ENCODE measurements at places on chromosomes 5 and 9.

DNA sequence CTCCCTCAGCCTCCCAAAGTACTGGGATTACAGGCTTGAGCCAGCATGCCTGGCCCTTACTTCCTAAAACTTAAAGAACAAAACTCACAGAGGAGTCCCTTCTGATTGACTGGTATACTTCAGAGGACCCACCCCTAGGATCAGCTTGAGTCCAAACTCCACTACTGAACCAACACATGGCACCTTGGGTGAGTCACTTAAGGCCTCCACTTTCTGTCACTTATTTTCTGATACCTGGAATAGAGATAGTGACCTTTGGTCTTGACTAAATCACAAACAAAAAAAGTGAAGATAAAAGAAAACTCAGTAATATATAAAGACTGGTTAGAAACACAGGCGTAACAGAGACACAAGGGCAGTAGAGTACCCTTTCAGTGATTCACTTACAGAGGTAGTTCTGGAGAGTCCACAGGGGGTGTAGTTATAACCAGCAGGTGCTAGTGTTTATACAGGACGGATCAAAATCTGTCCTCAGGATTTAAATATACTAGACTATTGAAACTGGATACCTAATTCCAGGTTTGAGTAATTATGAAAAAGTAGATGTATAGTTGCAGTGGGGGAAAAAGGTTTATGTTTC is 274.3 kb upstream of the ANKRD55 start:
- no peak overlapping the region for H3K4me3 ChIP-seq
- no peak overlapping the region for H3K27ac ChIP-seq
- no peak for DNase-seq
- H3K36me3 ChIP-seq: no peaks in the 10 kb centered on the region

DNA sequence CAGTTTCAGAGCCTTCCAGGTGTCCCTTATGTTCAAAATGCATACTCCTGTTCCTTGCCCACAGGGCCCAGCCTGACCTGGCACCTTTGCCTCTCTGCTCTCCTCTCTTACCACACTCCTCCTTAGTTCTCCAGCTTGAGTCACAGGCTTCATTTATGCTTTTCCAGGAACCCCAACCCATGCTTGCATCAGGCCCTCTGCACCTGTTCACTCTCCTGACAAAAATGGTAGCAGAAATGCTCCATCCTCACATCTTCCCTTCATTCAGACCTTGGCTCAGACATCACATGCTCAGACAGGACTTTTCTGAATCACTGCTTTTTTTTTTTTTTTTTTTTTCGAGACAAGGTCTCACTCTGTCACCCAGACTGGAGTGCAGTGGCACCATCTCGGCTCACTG is 15.1 kb upstream of the RNF145 start:
- no peak overlapping the region for H3K4me3 ChIP-seq
- no peaks in the 10 kb centered on the region for H3K36me3 ChIP-seq
- no peaks in the 10 kb centered on the region for H3K27me3 ChIP-seq
- DNase-seq: no peak

DNA sequence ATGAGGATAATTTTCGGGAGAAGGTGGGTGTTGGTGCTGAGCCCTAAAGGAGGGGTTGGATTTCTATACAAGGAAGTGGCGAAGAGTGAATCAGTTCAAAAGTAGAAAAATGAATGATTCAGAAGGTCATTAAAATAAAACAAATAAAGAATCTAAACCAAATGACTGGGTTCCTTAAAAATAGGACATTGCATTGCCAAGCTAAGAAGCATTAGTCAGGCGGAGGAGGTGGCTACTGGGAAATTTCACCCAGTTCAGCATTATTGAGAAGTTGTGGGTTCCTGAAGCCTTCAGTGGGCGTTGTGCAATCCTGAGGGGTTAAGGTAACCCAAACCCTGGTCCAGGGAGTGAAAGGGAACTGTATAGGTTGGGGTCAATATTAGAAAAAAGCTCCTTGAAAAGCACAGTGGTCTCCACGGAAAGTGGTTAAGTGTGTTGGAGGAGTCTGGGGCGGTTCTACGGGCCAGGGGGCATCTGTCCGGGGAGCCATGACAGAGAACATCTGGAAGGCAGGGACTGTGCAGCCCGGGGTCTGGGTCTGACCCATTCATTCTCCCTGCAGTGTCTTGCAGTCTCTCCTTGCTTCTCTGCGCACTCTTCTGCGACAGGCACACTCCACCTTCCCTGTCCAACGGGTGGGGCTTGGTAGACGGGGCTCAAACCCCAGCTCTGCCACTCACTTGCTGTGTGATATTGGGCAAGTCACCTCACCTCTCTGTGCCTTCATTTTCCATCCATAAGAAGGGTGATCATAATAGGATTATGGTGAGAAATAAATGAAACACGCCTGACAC is 27.6 kb upstream of the DUSP1 start:
- no peak for DNase-seq
- H3K27me3 ChIP-seq: no peaks in the 10 kb centered on the region
- no peak overlapping the region for H3K27ac ChIP-seq
- H3K4me1 ChIP-seq: no peaks in the 10 kb centered on the region
- H3K4me3 ChIP-seq: no peak overlapping the region

DNA sequence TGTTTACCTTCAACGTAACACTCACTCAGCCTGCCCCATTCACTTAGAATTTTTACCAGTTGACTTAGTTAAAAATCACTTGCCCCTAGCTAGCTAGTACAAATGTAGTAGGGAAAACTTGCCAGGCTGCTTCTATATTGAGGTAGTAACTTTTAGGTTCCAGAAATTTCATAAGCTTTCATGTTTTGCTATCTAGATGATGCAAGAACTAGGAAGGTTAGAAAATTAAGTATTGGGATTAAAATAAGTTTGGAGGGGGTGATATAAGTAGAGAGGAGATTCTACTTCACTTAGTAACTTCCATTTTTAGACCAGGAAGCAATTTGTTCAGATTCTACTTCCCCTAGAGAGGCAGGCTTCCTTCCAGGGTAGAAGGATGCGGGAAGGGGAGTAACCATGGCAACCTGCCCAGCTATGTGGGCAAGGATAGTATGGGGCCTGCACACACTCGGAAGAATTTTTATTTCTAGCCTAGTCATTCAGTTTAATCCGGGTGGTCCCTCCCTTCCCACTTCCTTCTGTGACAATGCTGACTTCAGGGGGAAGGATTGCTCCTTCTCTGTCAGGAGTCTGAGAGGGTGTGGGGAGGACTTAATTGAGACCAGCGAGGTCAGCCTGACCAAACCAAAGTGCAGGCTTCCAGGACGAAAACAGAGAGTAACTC is 4.2 kb downstream of the DAB2 start:
- no peaks in the 10 kb centered on the region for H3K36me3 ChIP-seq
- no peak overlapping the region for H3K27ac ChIP-seq

GRCh38 chr9:120905315-120906164 is 21.1 kb downstream of the TRAF1 start:
- H3K4me1 ChIP-seq: no peaks in the 10 kb centered on the region
- no peak overlapping the region for H3K4me3 ChIP-seq
- no peaks in the 10 kb centered on the region for H3K27me3 ChIP-seq
- no peak for DNase-seq
- H3K36me3 ChIP-seq: no peaks in the 10 kb centered on the region

DNA sequence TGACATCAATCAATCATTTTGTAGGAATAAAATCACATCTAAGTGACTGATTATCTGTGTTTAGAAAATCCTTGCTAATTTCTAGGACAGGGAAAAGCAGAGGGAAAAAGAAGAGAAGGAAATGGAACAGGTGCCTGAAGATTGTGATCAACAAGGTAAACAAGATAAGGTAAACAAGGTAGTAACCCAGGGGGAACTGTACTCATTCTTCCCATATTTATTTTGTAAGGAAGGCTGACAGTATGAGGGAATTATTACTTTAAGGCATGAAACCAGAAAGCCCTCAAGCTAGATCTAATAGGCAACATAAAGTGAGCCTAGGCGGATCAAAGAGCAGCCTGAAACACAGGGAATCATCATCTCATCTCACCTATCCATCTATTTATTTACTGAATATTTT is 231.1 kb downstream of the MLLT3 start:
- no peak for DNase-seq
- no peaks in the 10 kb centered on the region for H3K27me3 ChIP-seq
- H3K27ac ChIP-seq: no peak overlapping the region
- no peak overlapping the region for H3K4me3 ChIP-seq
- no peaks in the 10 kb centered on the region for H3K36me3 ChIP-seq

- H3K27me3 ChIP-seq: no peaks in the 10 kb centered on the region
- no peak for DNase-seq
- no peak overlapping the region for H3K4me3 ChIP-seq
- H3K36me3 ChIP-seq: no peaks in the 10 kb centered on the region
- no peaks in the 10 kb centered on the region for H3K4me1 ChIP-seq
These were observed 346.1 kb upstream of the PTGER4 start for GRCh38 chr5:40333459-40334241.

DNA sequence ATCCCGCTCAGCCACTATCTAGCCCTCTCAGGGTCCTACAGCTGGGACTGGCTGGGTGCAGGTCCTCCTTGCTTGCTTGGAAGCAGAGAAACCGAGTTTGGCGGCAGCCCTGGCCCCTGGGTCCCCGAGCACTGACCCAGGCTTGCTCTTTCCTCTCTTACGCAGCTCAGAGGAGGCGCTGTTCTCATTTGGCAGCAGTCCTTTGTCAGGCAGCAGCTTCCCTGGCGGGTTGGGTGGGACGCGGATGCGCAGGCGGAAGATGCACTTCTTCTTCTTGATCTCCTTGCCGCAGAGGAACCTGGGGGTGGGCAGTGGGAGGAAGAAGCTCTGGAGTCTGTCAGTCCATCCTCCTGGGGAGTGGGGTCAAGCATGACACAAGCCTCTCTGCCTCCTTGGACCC is 14.5 kb downstream of the PHF19 start:
- no peaks in the 10 kb centered on the region for H3K27me3 ChIP-seq
- DNase-seq: no peak
- no peak overlapping the region for H3K27ac ChIP-seq
- no peak overlapping the region for H3K4me3 ChIP-seq

DNA sequence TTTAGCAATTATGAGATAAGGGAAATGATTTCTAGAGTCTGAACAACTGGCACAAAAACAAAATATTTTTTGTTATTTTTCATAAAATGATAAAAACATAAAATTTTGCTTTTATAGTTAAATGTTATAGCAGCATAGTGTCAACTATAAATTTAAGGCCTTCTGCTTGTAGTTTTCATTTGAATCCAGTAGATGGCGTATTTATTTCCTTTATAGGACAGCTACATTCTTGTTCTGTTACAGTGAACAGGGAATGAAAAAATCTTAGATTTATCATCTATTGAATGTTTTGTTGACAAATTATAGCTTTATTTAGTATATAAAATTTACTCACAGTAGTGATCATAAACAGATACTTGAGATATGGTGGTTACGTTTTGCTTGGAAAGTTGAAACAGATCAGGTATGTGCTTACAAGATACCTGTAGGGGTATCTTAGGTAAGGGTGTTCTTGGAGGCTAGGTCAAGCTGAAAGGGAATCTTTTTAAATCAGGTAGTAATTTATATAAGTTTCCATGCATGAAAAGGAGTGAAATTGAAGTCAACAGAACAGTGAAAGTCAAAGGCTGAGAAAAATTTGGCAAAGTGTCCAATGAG is 239.3 kb upstream of the GRIN3A start:
- DNase-seq: peak; percentile 13
- H3K27ac ChIP-seq: no peak overlapping the region
- no peaks in the 10 kb centered on the region for H3K4me1 ChIP-seq
- H3K4me3 ChIP-seq: no peak overlapping the region

DNA sequence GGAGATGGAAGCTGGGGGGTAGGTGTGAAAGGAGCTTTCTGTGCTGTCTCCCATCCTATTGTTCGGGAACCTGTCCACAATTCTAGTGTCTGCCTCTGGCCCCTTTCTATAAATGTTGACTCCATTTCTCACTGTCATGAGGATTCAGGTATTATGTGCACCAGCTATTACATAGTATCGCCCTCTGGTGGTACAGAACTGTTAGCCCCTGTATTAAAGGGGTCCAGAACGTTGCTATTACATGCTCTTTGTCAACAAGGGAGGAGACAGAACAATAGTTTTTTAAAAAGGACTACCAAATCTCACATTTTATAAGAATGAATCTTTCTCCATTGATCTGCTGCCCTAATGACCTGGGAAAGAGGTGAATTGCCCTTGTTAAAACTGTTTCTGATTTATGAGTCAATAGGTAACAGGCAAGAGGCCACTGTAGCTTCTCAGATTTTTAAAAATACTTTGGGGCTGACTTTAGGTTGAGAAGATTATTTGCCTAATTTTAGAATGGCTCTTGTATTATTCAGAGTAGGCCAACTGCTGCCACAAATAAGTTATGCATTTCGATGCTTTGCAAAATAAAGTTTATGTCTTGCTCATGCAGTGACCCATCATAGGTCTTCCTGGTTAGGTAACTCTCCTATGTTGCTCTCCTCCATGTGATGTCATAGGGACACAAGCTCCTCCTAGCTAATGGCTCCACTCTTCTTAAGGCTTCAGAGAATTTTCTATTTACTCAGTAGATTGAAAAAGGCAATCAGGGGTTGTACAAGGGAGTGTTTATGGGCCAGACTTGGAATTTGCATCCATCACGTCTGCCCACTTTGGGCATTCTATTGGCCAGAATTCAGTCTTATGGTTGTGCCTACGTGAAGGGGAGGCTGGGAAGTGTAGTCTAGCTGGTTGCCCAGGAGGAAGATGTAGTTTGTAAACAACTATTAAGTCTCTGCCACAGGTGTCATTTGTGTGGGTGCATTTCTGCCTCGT is 20.8 kb downstream of the DCANP1 start:
- H3K4me3 ChIP-seq: no peak overlapping the region
- peak; percentile 67 for DNase-seq
- no peak overlapping the region for H3K27ac ChIP-seq
- peaks cover 2% of the 10 kb centered on the region for H3K4me1 ChIP-seq
- H3K27me3 ChIP-seq: no peaks in the 10 kb centered on the region

- H3K36me3 ChIP-seq: no peaks in the 10 kb centered on the region
- no peaks in the 10 kb centered on the region for H3K27me3 ChIP-seq
- no peaks in the 10 kb centered on the region for H3K4me1 ChIP-seq
These were observed 30.2 kb upstream of the SMC5 start for GRCh38 chr9:70228611-70229010.

GRCh38 chr9:127899128-127899943 is at the start of gene ST6GALNAC6:
Gene ST6GALNAC6, minus strand, starts transcription at chr9:127899603. Its CDS starts 1,622 bp downstream, at chr9:127897981.
- H3K27me3 ChIP-seq: no peaks in the 10 kb centered on the region
- peaks cover 6% of the 10 kb centered on the region for H3K4me1 ChIP-seq
- peak within 1 kb of the TSS; percentile 71 for H3K4me3 ChIP-seq
- H3K27ac ChIP-seq: no peak within 1 kb of the TSS

GRCh38 chr5:133967698-133968203 is 674 bp downstream of the C5orf15 start:
- peak overlapping the region; percentile 86 for H3K4me3 ChIP-seq
- H3K4me1 ChIP-seq: no peaks in the 10 kb centered on the region
- H3K36me3 ChIP-seq: no peaks in the 10 kb centered on the region
- no peaks in the 10 kb centered on the region for H3K27me3 ChIP-seq
- no peak overlapping the region for H3K27ac ChIP-seq
